ENCODE measurements at places on chromosomes 3 and 15.

DNA sequence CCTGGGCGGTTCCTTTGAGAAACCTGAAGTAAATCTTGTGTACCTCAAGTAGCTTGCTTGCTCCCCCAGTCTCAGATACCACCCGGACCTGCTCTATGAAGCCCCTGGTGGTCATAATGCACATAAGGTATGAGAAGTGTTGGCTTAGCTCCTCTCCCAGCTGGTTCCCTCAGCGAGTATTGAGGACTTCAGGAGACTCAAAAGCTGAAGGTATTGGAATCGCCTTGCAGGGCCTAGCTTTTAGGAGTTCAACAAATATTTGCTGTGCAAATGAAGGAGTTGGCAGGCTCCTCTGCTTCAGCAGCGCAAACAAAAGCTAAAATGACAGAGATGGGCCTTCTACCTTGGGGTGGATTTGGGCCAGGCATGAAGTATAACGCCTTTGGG is 1.7 kb downstream of the CMTM8 start:
- peak; percentile 55 for DNase-seq

- DNase-seq: no peak
These were observed 6.8 kb downstream of the IL17RD start for GRCh38 chr3:57158325-57158724.

- DNase-seq: no peak
These were observed 59.9 kb upstream of the RASGRP1 start for GRCh38 chr15:38624244-38625205.

- DNase-seq: peak; percentile 68
These were observed 6.6 kb upstream of the CHSY1 start for GRCh38 chr15:101258238-101259144.

DNA sequence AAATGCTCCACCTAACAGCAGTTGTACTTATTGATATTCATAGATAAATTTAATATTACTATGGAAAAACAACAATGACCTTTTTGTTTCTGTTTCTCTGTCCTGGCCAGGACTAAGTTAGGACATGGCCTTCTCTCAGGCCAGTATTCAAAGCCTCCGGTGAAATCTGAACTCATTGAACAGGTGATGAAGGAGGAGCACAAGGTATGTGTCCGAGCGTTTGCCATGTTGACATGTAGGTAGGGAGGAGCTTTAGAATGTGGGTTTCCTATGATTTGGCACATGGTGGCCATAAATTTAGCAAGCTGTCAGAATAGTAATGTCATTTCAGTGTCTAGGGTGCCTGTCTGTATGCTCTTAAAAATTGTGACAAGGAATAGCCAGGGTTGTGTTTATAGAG is 77.7 kb downstream of the USP13 start:
- no peak for DNase-seq

DNA sequence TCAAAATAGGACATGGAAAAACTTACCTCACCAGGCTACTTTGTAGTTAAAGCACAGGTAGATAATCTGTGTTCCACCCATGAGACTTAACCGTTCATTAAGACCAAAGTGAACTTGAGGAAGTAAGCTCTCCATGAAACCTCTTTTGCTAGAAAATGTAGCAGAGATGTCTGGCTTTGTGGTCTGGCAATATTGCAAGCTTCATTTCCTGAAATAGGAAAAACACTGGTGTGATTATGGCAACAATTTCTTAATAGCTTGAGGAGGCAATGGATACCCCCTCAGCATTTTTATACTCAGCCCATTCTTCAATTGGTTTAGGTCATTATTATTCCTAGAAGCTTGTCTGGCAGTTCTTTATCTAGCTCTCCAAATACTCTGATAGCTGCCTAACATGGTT is 957.3 kb downstream of the IGSF11 start:
- DNase-seq: no peak

DNA sequence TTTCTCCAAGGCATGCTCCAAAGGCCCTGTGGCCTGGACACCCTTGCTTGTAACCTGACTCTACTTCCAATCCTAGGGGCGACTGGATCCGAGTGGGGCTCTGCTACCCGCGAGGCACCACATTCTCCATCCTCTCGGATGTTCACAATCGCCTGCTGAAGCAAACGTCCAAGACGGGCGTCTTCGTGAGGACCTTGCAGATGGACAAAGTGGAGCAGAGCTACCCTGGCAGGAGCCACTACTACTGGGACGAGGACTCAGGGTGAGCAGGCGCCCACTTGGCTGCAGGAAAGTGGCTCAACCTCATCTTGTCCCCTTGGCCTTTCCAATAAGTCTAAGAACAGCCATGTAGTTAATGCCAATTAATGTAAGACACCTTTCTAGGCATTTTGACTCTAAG is 51.9 kb downstream of the MESD start:
- DNase-seq: no peak

DNA sequence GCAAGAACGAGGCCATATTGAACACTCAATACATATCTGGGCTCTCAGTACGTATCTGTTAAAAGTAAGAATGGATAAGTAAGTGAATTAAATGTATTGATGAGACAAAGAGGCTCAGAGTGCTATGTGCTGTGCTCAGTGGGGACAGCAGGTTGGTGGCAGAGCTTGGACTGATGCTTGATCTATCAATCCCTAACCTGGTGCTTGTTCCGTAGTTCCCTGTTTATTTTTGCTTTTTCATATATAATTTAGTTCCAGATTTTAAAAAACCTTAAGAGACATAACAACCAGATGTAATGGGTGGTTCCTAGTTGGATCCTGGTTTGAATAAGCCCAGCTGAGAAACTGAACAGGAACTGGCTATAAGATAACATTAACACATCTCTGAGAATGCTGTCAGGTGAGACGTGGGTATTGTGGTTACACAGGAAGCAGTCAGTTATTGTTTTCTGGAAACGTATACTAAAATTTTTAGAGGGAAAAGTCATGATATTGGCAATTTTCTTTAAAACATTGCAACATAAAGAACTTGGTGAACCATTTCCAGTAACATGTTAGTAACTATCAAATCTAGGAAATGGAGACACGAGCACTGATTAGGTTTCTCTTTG is 120.5 kb downstream of the FOXB1 start:
- DNase-seq: no peak

- DNase-seq: no peak
These were observed 8.6 kb upstream of the SST start for GRCh38 chr3:187678726-187679268.

DNA sequence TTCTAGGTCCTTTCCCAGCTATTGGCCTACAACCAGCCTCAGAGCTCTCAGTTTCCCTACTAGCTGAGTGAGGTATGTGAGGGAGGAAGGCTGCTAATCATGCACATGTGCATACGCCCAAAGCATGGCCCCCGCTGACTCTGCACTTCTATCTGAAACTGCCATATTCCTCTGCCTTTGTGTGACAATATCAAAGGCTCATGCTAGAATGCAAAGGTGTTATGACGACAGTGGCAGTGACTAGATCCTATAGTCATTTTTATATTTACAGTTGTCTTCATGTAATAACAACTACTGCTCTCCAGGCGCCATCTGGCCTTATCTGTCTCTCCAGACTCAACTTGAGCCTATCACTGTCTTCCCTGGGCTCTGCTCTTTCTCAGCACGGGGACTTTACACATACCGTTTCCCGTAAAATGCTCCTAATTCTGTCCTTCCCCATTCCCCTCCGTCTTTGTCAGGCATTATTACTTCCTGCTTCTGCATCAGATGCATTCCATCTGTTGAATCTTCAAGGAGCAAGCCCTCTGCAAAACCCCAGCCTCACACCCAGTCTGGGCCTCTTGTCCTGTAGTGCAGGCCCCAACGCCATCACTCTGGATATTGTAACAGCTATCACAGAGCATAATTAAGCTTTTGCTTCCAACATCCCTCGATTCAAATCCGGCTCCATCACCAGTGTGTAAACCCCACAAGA is 102.5 kb downstream of the PDCD6IP start:
- no peak for DNase-seq

DNA sequence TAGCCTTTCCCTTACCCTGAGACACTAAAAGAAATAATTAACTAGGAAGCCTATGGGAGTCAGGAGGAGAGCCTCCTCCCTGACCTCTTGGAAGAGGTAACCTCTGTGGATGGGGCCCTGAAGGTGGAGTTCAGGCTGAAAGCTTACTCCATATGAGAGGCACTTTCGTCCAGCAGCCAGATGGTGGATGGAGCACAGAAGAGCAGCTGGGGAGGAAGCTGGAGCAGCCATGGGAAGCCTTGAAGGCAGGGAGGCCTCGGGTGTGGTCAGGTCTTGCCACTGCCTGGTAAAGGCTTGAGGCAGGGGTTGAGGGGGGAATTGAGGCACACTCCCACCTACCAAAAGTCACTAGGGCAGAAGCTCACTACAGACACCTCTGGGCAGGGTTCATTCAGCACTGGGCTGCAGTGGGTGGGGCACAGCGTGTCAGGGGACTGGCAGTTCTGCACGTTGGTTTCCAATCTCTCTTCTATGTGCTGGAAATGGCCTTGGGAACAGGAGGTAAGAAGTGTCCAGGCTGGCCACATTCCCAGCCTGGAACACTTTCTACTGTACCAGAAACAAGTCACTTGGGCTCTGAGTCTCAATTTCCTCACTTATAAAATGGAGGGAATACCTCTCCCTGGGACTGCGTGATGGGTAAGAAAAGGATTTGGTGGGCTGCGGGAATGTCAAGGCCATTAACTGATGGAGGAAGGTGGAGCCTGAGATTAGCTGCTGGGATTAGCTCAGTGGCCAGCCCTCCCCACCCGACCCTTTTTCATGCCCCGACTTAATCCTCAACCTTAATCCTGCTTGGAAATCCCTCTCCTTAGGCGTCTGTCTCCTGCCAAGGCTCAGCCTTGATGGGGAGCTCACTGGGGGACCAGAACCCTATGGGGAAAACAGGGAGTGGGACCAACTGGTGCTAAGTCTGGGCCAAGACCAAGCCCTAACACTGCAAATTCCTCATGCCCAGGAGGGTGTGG is 5.4 kb downstream of the PCBP4 start:
- no peak for DNase-seq

- DNase-seq: no peak
These were observed 259.8 kb upstream of the WNT5A start for GRCh38 chr3:55746808-55747413.

GRCh38 chr3:14467814-14468620 is 65.6 kb downstream of the SLC6A6 start:
- DNase-seq: peak; percentile 47

GRCh38 chr3:74075241-74075640 is 450.5 kb upstream of the PDZRN3 start:
- DNase-seq: no peak

DNA sequence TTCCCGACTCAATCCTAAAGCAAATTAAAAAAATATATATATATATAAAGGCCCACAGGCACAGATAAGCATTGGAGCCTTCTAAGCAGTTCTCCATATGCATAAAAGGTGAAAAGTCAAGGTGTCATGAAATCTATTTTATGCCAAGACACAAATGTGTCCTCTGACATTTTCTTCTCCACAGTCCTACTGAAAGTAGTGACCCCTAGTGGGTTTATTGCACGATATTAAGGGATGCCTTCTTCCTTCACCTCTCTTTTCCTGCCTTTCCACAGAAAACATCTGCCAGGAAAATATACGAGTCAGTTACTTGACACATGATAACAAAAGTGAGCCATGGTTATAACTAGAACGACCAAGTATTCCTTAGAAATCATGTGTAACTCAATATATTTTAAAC is 303.2 kb downstream of the TIGIT start:
- no peak for DNase-seq

DNA sequence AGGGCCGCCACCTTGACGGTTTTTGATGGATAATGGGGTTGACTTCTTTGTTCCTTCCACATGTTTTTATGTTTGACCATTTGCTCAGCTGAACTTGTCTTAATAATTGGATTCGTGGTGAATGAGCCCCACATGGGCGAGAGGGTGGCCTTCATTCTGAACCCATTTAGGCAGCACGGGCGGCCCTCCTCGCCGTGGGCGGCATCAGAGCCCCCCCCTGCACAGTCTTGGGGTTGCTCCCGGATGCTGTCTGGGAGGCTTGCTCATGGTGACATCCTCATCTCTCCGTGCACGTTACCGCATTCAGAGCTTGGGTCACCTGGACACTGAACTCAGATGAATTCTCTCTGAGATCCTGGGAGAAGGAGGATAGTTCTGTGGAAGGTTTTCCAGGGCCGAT is 172.3 kb upstream of the OSBPL11 start:
- DNase-seq: no peak

GRCh38 chr3:71140477-71140876 is 443.1 kb downstream of the FOXP1 start:
- no peak for DNase-seq

GRCh38 chr3:155991847-155992246 is 121.4 kb downstream of the GMPS start:
- no peak for DNase-seq

- no peak for DNase-seq
These were observed 37.1 kb upstream of the SLC41A3 start for GRCh38 chr3:126121074-126121473.

GRCh38 chr3:171261487-171261886 is 198.7 kb downstream of the TNIK start:
- DNase-seq: no peak

DNA sequence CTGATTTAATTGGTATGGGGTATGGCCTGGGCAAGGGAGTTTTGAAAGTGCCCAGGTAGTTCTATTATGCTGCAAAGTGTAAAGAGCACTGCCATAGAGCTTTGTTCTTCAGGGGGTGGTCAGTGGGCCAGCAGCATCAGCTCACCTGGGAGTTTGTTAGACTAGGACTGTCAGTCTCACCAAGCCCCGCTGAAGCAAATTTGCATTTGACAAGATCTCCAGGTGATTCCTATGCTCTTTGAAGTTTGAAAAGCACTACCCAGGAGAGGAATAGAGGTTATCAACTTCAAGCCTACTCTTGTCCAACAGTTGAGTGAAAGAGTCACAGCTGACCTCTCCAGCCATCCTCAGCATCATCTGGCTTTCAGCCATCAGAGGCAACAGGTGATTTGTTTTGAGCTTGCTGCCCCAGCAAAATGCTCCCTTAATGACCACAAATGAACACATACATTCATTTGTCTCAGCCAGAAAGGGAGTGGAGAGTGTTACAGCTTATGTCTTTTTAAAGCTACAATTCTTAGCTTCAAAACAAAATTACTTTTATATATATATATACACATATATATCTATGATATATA is 8.0 kb downstream of the ZSCAN2 start:
- DNase-seq: no peak

DNA sequence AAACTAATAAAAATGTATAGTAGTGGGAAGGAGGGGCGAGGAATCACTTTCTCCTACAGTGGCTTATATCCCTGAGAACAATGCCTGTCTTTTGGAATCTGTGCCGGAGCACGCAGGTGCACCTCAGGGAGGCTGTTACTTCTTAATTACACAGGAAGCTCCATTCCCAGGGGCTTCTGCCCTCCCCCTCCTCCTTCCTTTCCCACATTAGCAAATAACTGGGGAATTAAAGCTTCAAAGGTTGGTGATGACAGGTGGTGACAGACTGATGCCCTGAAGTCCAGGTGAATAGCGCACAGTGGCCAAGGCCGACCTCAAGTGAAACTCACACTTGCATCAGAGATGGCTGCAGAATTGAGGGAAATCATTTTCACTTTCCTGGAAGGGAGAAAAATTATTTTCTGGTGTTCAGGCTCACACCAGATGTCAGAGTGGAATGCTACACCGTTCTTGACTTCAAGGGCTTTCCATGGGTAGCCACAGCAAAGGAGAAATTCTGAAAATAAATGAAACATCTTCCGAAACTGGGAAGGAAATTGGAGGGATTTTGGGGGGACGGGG is 3.7 kb downstream of the GRAMD2A start:
- DNase-seq: no peak

- no peak for DNase-seq
These were observed 11.5 kb downstream of the SEMA3F start for GRCh38 chr3:50166620-50167019.

All from CD4-positive, alpha-beta T cell treated with Interleukin-15 for 4 hours (primary cell).